ENCODE measurements at places on chromosomes 7 and 10.

- no peak for DNase-seq
Measured at GRCh38 chr10:48472501-48473069, 132.3 kb downstream of the ARHGAP22 start.

DNA sequence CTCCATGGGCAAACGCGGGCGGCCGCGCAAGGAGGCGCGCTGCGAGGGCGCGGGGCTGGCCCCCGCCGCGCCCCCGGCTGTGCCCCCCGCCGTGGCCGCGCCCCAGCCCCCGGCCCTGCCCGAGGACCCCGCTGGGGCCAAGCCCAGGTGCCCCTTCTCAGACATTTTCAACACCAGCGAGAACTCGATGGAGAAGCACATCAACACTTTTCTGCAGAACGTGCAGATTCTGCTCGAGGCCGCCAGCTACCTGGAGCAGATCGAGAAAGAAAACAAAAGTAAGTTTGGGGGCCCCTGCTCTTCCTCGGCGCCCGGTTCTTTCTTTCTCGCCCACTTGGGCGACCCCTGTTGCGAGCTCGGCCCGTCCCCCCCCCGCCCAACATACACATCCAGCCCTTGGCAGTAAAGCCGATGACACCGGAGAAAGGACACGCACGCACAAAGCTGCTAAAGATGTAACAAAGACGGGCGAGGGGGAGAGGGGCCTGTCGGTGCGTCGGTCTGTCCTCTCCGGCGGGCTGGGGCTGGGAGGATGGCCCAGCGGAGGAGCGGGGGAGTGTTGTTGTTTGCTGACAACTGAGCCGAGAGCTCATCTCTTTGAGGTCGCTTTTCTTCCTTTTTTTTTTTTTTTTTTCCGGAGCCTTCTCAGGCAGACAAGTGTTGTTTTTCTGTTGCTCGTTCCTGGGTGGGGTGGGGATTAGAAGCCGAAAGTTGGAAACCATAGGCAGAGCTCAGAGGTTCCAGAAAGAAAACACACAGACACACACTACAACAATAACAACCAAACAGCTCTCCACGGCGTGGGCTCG is 604 bp downstream of the MXI1 start:
- peak; percentile 39 for DNase-seq

- DNase-seq = peak; percentile 25
Measured at GRCh38 chr10:103793429-103793828, 61.9 kb downstream of the SH3PXD2A start.

DNA sequence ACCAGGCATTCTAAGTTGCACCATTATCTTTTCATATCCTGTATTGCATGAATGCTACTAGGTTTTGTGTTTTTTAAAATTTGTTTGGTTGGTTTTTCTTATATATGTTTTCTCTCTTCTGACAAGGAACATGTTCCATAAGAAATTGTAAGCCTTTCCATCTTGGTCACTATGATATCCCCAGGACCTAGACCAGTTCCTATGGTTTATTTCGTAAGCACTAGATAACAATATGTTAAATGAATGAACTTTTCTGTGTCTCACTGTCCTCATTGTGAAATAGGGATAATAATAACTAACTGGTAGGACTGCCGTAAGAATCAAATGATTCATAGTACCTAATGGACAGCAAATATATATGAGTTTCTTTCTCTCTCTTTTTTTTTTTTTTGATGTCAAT is 146.3 kb downstream of the SEMA3E start:
- DNase-seq = no peak

DNA sequence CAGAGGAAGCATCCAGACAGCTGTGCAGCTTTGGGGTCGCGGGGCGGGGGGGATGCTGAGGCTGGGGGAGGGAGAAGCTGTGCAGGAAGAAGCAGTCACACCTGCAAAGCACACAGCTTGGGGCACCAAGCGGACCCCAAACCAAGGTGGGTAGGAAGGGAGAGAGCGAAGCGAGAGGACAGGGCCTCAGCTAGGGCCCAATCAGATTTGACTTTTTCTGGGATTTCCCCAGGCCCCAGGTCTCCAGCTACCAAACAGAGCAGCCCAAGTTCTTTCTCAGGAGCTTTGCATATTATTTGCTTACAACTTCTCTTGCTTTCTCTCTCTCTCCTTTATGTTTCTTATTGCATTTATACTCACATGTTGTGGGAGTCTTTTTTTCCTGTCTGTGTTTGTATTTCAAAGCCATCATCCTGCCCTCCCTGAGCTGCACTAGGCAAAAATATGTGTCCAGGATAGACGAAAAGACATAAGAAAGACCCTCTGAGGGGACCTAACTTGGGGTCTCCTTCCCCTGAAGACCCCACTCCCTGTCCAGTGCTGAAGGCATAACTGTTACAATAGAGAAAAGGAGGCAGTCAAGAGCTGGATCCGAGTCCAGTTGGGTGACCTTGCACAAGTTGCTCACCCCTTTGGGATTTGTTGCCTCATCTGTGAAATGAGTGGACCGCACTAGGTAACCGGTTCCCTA is 50.6 kb upstream of the SMNDC1 start:
- no peak for DNase-seq

Data from Caco-2 (cell line).